ENCODE measurements at places on chromosomes 5 and 9.

GRCh38 chr5:33832404-33833236, 59.2 kb downstream of the ADAMTS12 start:
- DNase-seq = no peak

GRCh38 chr5:77853353-77853907, 77.3 kb upstream of the TBCA start:
- no peak for DNase-seq

- no peak for DNase-seq
Measured at GRCh38 chr9:94921656-94922055, 195.2 kb downstream of the AOPEP start.

DNA sequence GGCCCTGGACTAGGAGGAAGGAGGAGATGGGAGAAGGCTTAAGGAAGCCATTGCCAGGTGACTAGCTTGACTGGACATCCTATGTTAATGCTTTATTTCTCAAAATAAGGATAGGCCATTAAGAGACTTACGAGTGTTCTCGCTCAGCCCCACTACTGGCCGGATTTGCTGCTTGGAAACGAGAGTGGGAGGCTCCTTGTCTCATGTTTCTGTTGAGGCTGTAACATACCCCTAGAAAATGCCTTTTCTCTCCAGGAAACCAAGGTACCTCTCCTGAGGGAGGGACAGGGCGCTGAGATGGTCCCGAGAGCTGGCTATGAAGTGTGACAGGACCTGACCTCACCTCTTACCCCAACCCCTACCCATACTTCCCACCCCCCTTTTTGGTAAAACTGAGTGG, 60.0 kb downstream of the RALGPS1 start:
- DNase-seq = no peak

DNA sequence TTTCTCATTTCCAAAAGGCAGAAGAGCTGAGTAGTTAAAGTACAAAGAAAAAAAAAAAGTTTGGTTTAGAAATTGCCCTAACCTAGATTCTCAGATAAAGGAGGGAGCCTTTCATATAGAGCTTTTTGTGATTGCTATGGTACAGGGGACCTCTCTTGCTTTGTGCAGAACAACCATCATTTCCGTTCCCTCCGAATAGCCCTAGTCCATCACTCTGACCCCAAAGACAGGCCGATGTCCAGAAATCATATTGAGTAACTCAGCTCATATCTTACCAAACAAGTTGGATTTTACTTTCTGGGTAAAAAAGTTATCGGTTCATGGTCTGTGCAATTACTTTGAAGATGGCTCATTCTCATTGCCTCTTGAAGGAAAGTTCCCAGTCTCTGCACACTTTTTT, 36.7 kb upstream of the COL15A1 start:
- DNase-seq = no peak

DNA sequence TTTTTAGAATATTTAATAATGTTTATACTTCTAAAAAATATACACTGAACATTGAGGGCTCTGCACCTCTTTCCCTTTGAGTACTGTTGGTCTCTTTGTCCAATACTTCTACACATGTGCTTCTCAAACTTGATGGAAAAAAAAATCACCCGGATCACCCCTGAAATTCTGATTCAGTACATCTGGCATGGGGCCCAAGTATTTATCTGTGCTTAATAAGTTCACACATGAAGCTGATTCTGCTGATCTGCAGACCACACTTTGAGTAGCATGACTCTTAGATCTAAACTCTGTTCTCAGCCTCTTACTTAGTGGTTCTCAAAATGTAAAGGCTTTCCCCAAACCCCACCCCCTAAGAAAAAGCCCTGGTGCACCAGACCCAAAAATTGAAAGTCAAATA, 12.0 kb downstream of the RUSC2 start:
- DNase-seq = no peak

- no peak for DNase-seq
Measured at GRCh38 chr5:115735108-115735998, 81.1 kb downstream of the CDO1 start.

DNA sequence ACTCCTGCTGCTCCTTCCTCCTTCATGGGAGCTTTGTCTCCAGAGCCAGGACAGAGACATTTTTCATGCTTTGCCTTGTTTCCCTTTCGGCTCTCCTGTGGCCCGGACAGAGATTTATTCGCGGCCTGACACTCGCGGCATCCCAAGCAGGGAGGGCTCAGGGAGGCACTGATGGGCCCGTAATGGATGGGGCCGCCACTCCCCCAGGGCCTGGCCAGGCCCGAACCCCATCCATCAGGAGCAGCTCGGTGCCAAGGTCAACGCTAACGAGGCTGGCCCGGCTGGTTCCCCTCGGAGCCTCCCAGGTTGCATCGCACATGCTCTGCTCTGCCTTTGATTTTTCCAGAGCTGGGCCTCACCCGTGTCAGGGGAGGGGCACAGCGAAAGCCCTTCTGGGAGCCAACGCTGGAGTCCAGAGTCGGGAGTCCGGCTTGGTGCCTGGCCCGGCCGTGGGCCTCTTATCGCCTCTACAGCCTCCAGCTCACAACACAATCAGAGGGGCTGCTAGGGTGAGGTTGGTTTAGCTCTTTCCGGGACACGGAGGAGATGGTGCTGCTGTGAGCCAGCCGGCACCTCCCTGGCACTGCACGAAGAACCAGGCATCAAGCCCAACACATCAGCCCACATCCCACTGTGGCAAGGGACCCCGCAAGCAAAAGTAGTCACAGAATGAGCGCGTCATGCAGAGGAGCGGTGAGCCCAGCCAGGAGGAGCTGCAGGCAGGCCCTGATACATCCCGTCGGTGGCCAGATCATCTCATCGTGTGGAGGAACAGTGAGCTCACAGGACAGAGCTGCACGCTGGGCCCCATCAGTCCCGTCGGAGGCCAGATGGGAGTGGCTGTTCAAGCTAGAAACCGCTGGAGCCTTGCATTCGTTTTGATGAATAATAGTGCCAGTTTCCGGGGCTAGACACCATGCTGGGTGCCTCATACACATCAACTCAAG, 72.2 kb upstream of the BARHL1 start:
- DNase-seq = no peak

DNA sequence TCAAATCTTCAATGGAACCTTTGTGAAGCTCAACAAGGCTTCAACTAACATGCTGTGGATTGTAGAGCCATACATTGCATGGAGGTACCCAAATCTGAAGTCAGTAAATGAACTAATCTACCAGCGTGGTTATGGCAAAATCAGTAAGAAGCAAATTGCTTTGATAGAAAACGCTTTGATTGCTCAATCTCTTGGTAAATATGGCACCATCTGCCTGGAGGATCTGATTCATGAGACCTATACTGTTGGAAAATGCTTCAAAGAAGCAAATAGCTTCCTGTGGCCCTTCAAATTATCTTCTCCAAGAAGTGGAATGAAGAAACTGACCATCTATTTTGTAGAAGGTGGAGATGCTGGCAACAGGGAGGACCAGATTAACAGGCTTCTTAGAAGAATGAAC, 54.7 kb upstream of the TTC39B start:
- no peak for DNase-seq

DNA sequence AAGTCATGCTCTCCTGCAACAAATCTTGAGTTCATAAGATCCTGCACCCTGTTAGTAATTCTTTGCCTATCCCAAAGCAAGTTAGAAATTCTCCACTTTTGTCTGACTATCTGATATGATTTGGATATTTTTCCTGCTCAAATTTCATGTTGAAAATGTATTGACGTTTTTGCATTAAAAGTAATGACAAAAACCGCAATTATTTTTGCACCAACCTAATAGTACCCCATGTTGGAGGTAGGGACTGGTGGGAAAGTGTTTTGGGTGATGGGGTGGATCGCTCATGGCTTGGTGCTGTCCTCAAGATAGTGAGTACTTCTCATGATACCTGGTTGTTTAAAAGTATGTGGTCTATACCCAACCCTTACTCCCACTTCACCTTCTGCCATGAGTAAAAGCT, 713.4 kb downstream of the CDH18 start:
- DNase-seq = no peak

DNA sequence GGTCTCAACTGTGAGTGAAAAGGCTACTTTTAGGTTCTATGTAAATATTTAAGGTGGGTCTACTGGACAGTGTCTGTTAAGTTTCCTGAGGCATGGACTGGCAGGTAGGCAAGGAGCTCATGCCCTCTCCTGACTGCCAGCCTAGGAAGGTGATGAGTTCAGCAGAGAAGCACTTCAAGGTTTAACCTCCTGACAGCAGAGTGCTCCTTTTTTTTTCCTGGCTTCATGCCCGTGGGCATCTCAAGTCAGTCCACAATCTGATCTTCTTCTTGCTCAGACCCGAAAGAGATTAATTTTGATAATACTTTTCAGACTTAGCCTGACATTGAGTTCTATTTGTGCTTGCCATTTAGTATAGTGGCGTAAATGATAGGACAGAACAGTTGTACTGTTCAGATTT, 241.9 kb upstream of the NREP start:
- no peak for DNase-seq

- no peak for DNase-seq
Measured at GRCh38 chr5:139660923-139661814, 13.0 kb downstream of the CXXC5 start.

GRCh38 chr9:90458485-90458884, 184.1 kb downstream of the DIRAS2 start:
- DNase-seq = no peak

GRCh38 chr9:18007621-18008020, 428.8 kb downstream of the SH3GL2 start:
- DNase-seq = peak; percentile 85

DNA sequence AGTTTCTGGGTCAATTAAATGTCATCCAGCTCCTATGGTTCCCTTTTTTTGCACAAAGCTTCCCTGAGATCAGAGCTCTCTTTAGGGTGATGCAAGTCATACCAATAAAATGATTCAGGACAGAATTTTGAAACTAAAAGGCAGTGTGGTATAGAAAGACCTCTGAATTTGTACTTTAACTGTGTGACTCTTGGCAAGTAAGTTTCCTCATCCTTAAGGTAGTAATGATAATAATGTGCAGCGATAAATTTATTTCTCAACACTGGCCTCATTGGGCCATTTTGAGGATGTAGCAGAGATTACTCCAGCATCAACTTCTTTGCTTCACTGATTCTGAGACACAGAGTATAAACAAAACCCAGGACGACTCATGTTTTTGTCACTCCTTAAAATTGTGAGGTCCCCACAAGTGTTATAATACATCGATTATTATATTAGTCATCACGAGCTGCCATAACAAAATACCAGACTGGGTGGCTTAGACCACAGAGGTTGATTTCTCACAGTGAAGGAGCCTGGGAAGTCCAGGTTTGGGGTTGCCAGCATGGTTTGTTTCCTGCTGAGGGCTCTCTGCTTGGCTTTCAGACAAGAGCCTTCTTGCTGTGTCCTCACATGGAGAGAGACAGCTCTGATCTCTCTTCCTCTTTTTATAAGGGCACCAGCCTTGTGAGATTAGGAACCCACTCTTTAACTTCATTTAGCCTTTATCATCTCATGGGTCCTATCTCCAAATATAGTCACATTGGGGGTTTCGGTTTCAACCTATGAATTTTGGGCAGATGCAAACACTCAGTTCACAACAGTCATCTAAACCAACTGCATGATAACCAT, 293.0 kb downstream of the ZNF608 start:
- no peak for DNase-seq

- no peak for DNase-seq
Measured at GRCh38 chr9:16524078-16524477, 346.4 kb downstream of the BNC2 start.

- DNase-seq = no peak
Measured at GRCh38 chr5:80961376-80962281, 1.5 kb downstream of the RASGRF2 start.

DNA sequence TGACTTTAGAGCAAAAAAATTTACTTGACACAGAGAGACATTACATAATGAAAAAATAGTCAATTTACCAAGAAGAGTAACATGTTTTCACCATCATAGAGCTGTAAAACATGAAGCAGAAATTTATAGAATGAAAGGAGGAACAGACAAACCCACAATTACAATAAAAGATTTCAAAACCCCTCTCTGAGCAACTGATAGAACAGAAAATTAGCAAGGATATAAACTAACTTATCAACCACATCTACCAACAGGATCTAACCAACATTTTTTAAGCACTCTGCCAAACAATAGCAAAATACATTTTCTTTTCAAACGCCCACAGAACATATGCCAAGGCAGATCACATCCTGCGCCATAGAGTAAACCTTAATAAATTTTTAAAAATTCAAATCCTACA, 17.9 kb downstream of the SLCO4C1 start:
- no peak for DNase-seq

- no peak for DNase-seq
Measured at GRCh38 chr9:13281356-13282016, 2.0 kb upstream of the MPDZ start.

DNA sequence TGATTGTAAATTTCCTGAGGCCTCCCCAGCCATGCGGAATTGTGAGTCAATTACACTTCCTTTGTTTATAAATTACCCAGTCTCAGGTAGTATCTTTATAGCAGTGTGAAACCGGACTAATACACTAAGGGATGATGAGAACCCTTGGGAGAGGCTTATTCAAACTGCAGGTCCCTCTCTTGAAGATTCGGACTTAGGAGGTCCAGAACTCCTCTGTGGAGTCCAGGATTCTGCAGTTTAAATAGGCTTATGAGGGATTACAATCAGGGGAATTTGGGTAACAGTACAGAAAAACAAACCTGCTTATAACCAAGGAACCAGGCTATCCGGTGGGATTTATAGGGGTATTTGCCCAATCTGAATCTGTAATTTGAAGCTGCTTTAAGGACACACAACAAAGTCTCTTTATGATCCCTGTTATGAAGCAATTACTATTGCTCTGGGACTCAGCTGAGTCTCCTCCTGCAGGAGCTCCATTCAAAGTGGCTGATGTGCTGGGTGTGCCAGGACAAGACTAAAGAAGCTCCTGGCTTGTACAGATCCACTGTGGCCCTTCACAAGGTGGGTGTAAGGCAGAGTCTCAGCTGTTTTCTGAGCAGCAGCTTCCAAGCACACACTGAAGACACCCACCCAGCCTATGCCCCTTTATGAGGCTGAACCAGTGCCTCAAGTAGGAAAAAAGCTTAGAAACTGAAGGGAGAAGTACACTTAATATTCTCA, 41.8 kb upstream of the LHFPL2 start:
- DNase-seq = no peak

DNA sequence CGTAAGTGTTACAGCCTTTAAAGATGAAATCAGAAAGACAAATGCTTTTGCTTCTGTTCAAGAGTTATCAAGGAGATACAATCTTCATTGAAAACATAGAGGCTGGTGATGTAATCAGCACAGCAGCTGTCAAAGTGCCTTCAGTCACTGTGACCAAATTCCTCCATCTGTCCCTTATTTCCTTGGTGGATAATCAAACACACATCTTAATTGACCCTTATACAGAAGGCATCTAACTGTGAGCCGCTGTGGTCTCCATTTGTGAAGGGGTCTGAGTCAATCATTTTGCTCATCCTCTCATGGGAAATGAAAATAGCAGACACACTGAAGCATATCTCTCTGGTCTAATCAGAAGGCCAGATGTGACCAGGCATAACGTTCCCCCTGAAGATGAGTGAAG, 130.1 kb upstream of the TLR4 start:
- no peak for DNase-seq

GRCh38 chr5:170603578-170604565, 100.1 kb downstream of the KCNIP1 start:
- peak; percentile 19 for DNase-seq
